Hypothalamus (tissue), 51 donors: ENCODE measurements at places on chromosomes 3 and 15.

DNA sequence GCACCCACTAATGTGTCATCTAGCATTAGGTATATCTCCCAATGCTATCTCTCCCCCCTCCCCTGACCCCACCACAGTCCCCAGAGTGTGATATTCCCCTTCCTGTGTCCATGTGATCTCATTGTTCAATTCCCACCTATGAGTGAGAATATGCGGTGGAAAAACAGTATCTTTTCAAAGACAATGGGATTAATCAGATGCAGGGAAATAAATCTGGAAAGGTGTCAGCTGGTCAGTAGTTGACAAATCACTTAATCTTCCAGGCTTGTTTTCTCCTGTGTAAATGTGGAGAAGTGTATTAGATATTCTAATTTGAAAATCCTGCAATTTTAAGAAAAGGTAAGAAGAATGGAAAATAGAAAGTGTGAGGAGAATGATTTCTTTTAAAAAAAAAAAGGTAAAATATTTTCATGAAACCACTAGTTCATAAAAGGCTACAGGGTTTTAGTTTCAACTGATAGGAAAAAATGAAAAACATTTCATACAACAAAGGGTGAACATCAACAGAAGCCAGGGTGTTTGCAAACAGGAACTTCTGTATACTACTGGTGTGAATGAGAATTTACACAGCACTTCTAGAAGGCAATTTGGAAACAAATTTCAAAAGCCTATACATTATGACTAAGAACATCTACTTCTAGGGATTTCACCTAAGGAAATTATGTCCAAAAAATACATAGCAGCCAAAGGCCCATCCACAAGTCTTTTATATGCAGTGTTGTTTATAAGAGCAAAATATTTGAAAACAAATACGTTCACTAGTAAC is 113.5 kb downstream of the CBLB start:
- no peak for DNase-seq

DNA sequence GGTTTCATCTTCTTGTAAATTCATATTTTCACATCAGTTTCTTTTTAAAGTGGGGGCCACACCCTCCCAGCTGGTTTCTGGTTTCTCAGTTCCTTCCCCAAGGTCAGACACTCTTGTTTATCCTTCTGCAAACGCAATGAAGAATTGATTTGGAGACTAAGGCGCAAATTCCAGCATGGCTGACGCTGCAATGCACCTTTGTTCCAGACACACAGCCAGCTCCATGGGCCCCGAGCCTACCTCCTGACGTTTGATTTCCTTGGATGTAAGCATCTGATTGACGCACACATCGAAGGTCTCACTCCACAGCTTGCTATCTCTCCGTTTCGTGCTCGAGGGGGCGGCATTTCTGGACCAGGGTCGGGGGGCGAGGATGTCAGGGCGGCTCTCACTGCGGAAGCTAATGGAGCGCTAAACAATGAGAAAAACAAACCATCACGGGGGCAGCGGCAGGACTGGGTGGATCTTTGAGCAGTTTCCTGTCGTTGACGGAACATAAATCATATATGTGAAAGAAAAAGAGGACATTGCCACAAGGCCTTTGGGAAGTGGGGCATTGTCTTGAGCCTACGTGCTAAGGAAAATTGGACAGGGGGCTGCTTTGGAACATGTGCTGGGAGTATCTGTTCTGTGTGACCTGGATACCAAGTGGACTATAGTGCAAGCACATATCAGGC is 46.9 kb downstream of the ARHGEF3 start:
- no peak for DNase-seq

- no peak for DNase-seq
Measured at GRCh38 chr3:51275111-51275805, 109.8 kb upstream of the MANF start.

DNA sequence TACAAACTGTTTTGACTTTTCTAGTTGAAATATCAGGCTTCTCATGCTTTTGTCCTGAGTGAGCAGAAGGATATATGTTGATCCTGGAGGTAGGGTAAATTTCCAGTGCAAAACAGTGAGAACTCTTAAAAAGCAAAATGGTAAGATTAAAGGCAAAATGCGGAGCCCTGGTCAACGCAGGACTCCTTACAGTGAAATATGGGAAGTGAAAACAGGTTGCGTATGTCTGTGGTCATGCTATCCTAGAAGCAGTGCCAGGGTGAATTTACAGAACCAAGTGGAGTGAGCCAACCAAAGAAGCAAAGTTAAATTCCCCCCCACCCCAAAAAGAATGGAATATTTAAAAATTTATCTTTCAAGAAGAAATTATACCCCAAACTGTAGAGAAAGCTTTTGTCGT is 256.4 kb downstream of the NR2F2 start:
- DNase-seq = no peak

- DNase-seq = no peak
Measured at GRCh38 chr3:186651678-186652215, 11.5 kb downstream of the FETUB start.

DNA sequence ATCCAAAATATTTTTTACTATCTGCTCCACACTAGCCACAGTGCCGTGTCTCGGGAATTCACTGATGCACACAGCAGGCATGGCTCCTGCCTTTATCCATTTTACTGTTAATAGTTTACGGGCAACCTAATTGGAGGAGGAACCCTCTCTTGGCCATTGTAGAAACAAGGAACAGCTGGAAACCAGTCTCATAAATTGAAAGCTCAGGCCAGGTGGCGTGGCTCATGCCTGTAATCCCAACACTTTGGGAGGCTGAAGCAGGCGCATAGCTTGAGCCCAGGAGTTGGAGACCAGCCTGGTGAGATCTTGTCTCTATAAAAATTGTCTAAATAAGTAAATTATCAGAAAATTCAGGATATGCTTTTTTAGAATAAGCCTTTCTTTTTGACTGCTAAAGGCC is 39.0 kb downstream of the IL5RA start:
- DNase-seq = no peak

GRCh38 chr15:85497172-85497569 is 116.8 kb downstream of the AKAP13 start:
- DNase-seq = no peak

DNA sequence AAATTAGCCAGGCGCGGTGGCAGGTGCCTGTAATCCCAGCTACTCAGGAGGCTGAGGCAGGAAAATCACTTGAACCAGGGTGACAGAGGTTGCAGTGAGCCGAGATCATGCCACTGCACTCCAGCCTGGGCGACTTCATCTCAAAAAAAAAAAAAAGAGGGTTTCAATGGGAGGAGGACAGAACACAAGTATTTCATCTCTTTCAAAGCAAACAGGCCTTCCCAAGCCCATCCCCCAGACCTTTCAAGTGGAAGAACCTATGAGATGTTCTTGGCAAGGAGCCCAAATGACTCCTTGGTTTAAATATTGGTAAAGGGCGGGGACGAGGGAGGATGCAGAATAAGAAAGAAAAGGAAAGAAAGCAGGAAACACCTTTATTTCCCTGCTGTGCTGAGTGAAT is 62.2 kb upstream of the MCF2L2 start:
- DNase-seq = no peak

- DNase-seq = no peak
Measured at GRCh38 chr3:3589715-3590130, 209.5 kb upstream of the LRRN1 start.
